ENCODE measurements at places on chromosomes 6 and 20.

DNA sequence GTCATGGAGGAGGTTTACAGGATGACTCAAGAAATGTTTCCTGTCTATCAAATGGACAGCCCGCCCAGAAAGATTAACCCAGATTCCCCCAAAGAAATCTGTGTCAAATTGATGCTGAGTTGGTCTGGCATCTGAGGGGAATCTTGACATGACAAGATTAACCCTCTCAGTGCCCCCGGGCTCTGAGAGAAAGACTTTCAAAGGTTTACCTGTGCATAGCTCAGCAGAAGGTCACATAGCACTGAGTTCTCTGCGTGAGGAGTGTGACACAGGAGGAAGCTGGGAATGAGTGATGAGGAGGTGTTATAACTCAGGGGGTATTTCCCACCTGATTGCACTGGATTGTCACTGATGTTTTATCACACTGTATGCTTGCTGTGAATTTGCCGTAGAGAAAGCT, 601.2 kb downstream of the DHX35 start:
- no peak for DNase-seq

GRCh38 chr6:101517632-101518031, 124.1 kb downstream of the GRIK2 start:
- no peak for DNase-seq

DNA sequence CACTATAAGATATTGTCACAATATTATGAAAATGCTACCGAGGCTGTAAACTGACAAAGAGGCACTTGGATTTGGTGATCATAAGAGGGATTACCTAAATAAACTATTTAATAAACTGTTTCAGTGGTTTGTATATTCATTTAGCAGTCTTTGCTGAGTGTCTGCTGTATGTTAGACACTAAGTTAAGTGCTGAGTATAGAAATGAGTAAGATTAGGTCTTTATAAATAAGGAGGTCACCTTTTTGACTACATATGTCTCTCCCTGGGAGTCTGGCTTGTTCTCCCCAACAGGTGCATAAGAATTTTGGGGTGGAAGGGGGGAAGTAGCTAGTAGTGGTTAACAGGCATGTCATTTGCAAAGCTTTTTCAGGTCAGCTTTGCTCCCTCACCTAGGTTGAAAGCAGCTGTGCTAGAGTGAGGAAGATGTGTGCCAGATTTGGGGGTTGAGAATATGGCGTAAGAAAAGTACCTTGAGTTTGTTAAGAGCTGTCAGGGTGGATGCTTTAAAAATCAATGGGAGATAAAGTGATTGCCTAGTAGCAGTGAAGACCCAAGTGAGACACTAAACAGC, 246.3 kb downstream of the ZFAND3 start:
- DNase-seq: no peak

- DNase-seq: no peak
Measured at GRCh38 chr20:46715292-46715756, 5.9 kb downstream of the SLC2A10 start.

GRCh38 chr20:58906894-58907293, 54.4 kb downstream of the GNAS start:
- no peak for DNase-seq

DNA sequence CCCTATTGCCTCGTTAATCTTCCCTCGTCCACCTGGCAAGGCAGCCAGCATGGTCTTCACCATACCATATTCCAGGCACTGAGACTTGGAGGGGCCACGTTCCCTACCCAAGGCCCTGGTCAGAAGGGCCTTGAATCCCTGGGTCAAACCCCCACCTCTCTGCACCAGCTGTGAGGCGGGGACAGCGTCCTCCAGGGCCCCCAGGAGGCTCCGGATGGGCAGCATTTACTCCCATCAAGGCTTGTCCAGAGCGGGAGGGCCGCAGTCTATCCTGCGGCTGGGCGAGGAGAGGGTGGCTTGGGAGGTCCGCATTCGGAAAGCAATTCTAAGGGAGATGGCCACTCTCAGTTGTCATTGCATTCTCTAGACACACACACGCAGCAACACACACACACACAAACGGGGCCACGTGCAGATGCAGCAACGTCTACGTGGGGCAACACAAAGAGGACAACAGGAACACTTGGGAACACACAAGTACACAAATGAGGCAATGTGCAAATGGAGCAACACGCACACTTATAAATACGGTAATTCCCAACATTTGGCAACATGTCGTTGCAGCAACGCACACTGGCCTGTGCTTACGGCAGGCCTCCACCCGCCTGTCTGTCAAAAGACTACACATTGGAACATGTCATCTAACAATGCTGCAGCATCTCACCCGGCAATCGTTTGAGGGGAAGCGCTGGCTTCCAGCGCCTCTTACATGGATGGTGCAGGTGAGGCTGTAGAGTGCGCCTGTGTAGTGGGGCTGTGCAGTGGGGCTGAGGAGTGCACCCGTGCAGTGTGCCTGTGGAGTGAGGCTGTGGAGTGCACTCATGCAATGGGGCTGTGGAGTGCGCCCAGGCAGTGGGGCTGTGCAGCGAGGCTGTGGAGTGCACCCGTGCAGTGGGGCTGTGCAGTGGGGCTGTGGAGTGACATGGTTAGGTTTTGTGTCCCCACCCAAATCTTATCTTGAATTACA, 12.9 kb upstream of the NTSR1 start:
- DNase-seq: no peak

DNA sequence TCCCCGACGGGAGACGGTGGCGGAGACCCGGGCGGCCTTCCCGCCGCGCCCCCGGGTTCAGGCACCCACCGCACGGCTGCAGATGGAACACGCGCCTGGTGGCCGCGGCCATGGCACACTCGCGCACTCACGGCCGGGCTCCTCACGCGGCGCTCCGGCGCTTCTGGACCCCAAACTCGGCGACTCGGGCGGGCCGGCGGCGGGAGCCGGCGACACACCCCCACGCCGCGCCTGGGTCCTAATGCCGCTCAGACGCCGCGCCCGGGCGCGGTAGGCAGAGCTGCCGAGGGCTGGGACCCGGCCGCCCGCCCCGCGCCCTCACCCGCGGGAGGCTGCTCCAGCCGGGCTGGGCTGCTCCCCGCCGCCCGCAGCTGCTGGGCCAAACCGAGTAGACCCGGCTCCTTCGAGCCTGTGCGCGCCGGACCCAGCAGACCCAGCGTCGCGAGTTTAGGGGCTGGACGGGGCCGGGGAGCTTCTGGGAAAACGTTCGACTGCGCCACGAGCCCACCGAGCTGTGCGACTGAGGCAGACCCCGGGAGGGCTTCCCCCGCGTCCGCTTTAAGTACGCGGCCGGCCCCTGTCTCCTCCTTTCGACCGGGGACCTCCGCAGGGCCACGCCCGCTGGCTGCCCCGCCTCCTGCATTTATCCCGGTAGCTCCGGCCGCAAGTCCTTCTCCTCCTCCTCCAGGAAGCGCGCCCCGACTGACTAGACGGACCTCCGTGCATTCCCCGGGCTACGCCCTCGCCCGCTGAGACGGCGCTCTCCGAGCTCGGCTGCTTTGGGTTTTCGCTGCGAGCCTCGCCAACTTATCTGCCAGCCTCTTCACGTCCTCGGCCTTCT, at the start of gene SLC4A11:
Gene SLC4A11 (minus strand): TSS at position 165 of the 841 bp plus-strand sequence. CDS start 53 bp downstream, at position 112.
- no peak for DNase-seq

GRCh38 chr6:106142876-106143431, 56.8 kb downstream of the PRDM1 start:
- DNase-seq: no peak

DNA sequence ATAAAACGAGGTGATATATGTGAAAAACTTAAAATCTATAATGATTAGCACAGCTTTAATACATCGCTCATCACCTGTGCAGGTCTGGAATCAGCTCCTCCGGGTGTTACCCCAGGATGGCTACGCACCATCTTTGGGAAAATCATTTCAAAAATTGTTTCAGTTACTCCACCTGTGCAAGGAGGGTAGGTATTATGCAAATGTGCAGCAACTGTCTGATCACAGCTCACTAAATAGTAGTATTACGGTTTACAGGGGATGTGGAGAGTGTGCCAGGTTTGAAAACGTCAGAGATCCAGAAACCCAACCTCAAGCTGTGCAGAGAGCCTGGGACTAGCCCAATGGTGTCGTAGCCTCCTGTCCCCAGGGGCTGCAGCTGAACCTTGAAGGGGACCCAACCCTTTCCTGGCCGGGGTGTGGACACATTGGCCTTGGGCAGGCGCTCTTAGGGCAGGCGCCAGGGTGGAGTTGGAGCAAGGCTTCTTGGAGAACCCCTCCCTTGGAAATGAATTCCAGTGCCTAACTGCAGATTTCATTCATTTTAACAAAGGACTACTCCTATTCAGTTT, 24.2 kb upstream of the SGK1 start:
- DNase-seq: no peak

- DNase-seq: no peak
Measured at GRCh38 chr20:53447316-53447715, 146.3 kb downstream of the ZNF217 start.
